ENCODE measurements at places on chromosomes 5 and 9. TPM values are rescaled to one million over a fixed set of nuclear protein-coding genes. Genes with fewer than 3 reads are reported as not detected.

The CTNND2 gene
- polyA plus RNA-seq, result 0.76 TPM

The FBN2 gene
- polyA plus RNA-seq, result 36.9 TPM

The ISCA1 gene
- 34.2 TPM for polyA plus RNA-seq

The FGF10 gene
- polyA plus RNA-seq, result not detected

The TTC33 gene
- polyA plus RNA-seq, result 21.7 TPM

The SPINK6 gene
- not detected for polyA plus RNA-seq

The OCLN gene
- polyA plus RNA-seq, result 1.7 TPM

The TMEM203 gene
- polyA plus RNA-seq, result 31.1 TPM

The PCDHGA9 gene
- 4.2 TPM for polyA plus RNA-seq

The FOXD4L3 gene
- polyA plus RNA-seq, result 0.37 TPM

The PHF19 gene
- polyA plus RNA-seq, result 31.6 TPM

The SHC3 gene
- polyA plus RNA-seq, result 0.56 TPM

The IL9 gene
- not detected for polyA plus RNA-seq

The SIMC1 gene
- 14.6 TPM for polyA plus RNA-seq

The SLC34A3 gene
- polyA plus RNA-seq, result 1.6 TPM

The CCL28 gene
- not detected for polyA plus RNA-seq

The PCDHGC3 gene
- polyA plus RNA-seq, result 119 TPM

The PCDHB13 gene
- polyA plus RNA-seq, result 3.8 TPM

The TSSK1B gene
- not detected for polyA plus RNA-seq

The CD14 gene
- 17.4 TPM for polyA plus RNA-seq

The C5orf58 gene
- not detected for polyA plus RNA-seq

The MLANA gene
- polyA plus RNA-seq, result 0.45 TPM

The ZNF454 gene
- polyA plus RNA-seq, result 3.3 TPM

The TEX10 gene
- polyA plus RNA-seq, result 27.3 TPM

The NPM1 gene
- 1,393 TPM for polyA plus RNA-seq

The SPAG8 gene
- not detected for polyA plus RNA-seq

The ASPN gene
- polyA plus RNA-seq, result 372 TPM

The GAS1 gene
- polyA plus RNA-seq, result 63.3 TPM

The PCDHGA5 gene
- polyA plus RNA-seq, result 2.7 TPM

The GRM6 gene
- 0.18 TPM for polyA plus RNA-seq

Data from muscle of arm (tissue), 14 donors.